ENCODE measurements at places on chromosomes 16 and 17.

GRCh38 chr16:66298006-66298405, 68.5 kb upstream of the CDH5 start:
- no peak for DNase-seq

DNA sequence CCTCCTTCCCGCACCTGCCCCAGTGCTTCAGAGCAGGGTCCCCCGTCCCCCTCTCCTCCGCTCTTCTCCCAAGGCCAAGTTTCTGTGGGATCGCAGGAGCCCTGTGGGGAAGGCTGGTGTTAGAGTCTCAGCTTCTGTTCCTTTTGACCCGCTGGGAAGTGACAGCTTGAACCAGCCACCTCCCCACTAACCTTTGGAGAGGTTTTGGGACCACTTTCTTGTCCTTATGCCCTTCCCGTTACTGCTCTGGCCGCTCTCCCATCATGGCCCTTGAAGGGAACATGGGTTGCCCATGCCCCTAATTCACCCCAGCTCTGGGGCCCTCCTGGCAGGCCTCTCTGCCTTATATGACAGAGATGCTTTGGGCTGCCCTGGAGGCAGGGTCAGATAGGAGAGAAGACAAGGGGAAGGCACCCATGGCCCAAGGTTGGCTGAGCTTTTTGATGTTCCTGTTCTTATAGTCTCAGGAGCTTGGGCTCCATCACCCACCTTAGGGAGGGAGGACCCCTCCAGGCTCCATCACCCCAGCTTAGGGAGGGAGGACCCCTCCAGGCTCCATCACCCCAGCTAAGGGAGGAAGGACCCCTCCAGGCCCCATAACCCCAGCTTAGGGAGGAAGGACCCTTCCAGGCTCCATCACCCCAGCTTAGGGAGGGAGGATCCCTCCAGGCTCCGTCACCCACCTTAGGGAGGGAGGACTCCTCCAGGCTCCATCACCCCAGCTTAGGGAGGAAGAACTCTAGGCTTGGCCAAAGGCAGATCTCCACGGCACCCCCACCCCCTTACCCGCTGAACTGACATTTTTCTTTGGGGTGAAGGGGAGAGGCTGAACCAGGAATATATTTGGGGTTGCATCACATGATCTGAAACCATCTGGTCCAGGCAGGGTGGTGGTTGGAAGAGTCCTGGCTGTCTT, 45.0 kb downstream of the NT5M start:
- DNase-seq, result no peak

GRCh38 chr16:1101573-1102332, 5.7 kb upstream of the C1QTNF8 start:
- no peak for DNase-seq

- no peak for DNase-seq
Observed at GRCh38 chr17:7588553-7589203, 1.2 kb downstream of the SOX15 start.

DNA sequence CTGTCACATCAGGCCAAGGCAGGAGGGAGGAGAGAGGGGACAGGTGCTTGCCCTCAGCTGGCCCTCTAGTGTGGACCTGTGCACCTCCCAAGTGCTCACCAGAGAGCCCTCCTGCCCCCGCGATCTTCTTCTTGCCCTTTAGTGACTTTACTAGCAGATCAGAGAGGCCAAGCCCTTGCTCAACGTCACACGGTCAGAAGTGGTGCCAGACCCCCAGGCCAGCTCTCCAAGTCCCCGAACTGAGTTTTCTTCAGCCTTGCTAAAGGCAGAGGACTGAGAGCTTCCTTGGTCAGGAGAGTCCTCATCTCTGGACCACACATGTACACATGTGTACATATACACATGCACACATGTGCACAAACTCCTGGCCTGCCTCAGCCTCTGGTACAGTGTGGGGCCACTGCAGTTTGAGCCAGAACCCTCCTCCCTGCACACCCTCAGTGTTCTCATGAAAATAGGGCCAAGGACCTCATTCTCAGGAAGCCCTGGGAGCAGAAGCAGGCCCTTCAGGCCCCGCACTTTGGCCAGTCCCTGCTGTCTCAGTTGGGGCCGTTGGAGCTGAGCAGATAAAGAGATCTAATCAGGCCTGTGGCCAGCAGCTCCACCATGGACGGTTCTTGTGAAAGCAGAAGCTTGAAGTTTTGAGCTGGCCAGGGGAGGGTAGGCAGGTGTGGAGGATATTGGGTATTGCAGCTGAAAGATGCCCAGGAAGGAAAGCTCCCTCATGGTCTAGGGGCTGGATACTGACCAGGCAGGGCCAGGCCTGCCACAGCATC, 7.4 kb upstream of the EPX start:
- DNase-seq, result no peak

- DNase-seq, result no peak
Observed at GRCh38 chr16:52863000-52863399, 189.7 kb downstream of the CHD9NB start.

DNA sequence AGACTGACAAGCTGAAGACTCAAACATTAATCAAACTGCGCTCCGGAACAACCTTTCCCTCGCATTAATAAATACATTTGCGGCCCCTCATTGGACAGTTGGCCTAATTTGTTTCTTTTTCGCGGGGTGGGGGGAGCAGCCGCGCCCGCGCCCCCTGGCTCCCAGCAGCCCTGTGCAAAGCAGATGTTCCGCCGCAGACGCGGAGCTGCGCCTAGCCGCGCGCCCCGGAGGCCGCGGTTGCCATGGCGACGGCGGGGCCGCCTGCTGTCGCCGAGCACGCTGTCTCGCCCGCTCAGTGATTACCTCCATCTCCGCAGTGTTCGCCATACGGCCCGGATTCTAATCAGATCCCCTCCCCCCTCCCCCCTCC, 25.5 kb downstream of the COPZ2 start:
- no peak for DNase-seq

DNA sequence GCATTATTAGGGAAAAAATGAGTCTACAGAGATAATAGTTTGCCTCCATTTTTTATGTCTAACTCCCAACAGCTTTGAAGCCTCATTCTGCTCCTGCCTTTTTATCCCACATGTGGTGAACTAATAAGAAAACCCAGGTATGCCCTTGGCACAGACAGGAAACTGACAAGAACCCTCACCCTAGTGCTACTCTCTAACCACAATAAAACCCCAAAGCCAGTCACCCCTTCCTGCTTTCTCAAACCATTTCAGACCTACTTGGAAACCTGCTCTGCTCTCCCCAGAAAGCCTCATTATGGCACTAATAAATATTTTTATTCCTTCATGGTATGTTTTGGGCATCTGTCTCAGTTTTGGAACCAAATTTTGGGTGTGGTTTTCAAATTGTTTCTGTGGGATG, 3.9 kb upstream of the MARVELD3 start:
- no peak for DNase-seq

- no peak for DNase-seq
Observed at GRCh38 chr16:81214745-81215166, 23.7 kb upstream of the BCO1 start.

- no peak for DNase-seq
Observed at GRCh38 chr17:65029605-65030336, 26.8 kb downstream of the GNA13 start.
